Activated CD4-positive, alpha-beta T cell treated with anti-CD3 and anti-CD28 coated beads for 24 hours (primary cell): ENCODE measurements at places on chromosomes 1 and 21.

DNA sequence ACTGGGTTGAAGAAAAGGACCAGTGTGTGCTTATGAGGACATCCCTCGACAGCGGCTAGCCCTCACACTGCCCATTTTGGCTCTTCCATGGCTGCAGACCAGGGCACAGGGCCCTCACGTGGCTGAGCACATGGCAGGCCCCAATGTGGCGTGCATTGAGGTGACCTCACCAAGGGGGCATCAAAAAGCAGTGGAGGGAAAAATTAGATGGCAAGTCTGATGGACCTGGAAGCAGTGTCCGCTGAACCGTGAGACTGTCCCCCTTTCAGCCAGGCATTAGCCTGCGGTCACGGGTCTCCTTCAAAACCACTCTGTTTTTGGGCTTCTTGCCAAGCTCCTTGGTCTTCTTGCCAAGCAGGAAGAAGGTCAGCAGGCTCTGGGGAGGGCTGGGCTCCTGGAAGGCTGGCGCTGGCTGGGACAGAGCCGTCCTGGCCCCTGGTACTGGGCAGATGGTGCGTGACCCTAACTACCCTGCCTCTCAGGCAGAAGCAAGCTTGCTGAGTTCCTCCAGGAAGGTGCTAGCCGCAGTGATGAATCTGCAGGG is 30.8 kb downstream of the TRIM67 start:
- no peak for DNase-seq

DNA sequence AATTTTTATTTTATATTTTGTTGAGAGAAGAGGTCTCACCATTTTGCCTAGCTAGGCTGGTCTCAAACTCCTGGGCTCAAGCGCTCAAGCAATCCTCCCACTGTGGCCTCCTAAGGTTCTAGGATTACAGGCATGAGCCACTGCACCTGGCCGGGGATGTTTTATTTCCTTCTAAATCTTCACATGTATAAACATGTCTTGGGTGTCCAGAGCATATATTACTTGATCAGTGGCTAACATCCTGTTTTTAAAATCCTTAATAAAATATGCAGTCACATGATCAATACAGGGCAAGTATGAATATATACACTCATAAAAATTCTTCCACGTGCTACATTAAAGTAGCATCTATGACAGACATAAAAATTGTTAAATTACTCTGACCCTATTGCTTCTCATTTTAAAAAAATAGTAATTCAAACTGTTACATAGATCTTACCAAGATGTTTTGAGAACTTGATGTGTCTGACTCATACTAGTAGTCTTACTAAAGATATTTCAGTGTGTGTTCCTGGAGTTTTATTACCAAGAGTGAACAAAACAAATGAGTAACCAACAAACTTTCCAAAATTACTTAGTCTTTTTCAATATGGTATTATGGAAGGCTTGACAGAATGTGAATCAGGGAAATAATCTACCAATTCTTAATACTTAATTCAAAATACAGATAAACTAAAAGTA is 222.5 kb downstream of the SLC45A1 start:
- DNase-seq: no peak

- DNase-seq: no peak
Measured at GRCh38 chr1:119139857-119140176, 636 bp downstream of the WARS2 start.

GRCh38 chr1:158058237-158058985 is 65.0 kb downstream of the KIRREL1 start:
- no peak for DNase-seq

GRCh38 chr21:39579734-39580332 is 32.9 kb upstream of the B3GALT5 start:
- DNase-seq: no peak

DNA sequence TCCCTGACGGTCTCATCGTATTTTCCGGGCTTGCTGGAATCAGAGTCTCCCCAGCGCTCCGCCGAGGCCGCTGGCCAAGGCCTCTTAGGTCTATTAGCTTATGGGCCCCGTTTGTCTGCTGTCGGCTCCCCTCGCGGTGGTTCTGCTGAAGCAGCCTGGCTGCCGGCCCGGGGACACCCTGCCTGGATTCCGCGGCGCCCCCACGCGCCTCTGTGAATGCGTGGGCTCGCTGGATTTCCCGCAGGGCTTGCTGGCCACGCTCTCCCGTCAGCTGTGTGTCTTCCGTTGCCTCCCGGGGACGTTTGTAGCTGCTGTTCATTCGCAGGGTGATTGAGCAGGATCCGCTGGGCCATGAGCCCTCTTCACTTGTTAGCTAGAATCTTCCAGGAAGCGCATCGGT is 8.4 kb downstream of the LRRC3 start:
- DNase-seq: no peak

DNA sequence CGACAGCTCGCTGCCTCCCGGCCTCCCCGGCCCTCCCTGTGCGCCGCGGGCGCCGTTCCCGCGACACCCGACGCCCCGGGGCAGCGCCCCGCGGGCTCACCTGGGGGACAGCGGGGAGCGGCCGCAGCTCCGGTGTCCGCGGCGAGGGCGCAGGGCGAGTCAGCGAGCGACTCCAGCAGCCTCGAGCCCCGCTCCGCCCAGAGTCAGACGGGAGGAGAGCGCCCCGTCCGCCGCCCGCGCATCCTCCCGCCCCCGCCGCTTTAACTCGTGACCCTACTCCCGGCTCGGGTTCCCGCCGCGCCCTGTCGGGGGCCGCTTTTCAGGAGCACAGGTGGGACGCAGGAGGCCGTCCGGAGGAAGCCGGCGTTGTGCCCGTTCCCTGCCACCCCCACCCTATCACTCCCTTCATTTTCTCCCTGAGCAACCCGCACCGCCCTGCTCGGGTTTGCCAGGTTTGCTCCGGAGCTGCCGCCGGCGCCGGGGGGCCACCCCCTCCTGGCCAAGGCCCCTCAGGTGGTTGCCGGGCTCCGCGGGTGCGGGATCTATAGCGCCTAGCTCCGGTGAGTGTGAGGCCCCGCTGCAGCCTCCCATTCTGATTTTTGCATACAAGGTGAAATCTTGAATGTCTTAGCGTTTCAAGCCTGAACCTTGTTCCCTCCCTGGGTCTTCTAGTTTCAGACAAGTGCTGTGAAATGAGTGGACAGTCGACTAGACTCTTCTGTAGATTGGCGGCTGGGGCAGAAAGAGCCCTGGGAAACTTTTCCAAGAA is at the start of gene MCOLN3:
Gene MCOLN3 (minus strand): TSS at position 205 of the 769 bp plus-strand sequence. CDS start 3,140 bp downstream, outside the sequence.
- no peak for DNase-seq

- DNase-seq: no peak
Measured at GRCh38 chr1:162717548-162718184, 72.8 kb upstream of the HSD17B7 start.

DNA sequence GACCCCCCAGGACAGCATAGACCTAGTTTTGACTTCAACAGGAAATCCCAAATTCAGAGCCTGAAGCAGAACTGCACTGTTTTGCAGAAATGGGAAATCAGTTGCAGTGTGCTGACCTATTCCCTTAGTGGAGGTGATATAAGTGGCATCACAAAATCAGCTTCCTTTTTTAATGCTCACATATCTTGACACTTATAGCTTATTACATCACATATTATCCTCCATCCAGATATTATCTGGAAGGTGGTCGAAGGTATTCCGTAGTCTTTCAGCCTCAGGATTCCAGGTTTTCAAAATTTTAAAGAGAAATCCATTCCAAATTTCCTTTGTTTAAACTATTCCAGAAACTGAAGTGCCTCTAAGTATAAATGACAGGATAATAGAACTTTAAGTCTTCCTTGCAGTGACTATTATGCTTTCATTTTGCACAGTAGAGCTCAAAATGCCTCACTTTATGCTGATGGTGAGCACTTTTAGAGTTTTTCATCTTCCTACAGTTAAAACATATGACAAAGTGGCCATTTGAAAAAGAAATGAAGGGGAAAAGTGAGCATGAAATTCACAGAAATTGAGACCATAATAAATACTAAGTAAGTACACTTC is 106.4 kb upstream of the DPYD start:
- no peak for DNase-seq
